ENCODE measurements at places on chromosomes 16 and 17. TPM values are rescaled to one million over a fixed set of nuclear protein-coding genes. Genes with fewer than 3 reads are reported as not detected.

DNA sequence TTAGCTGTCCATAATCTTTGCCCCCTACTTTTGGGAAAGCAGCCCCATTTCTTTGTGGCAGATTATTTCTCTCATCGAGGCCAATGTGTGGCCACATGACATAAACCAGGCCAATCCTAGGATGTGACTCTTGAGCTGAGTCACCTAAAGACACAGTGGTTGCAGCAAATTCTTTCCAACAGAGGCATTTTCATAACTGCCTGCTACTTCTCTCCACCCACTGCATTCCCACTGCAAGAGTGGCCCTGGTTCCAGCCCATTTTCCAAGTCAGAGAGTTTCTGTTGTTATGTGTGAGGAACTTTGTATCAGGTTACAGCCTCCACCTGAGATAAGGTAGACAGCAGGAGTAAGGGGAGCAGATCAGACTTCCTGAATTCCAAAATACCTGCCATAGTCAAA, 195.2 kb downstream of the RGS9 start:
- no peaks in the 10 kb centered on the region for H3K27me3 ChIP-seq
- no peak for DNase-seq
- H3K4me3 ChIP-seq = no peak overlapping the region
- H3K27ac ChIP-seq = no peak overlapping the region
- H3K4me1 ChIP-seq = peaks cover 3% of the 10 kb centered on the region
- no peaks in the 10 kb centered on the region for H3K36me3 ChIP-seq

DNA sequence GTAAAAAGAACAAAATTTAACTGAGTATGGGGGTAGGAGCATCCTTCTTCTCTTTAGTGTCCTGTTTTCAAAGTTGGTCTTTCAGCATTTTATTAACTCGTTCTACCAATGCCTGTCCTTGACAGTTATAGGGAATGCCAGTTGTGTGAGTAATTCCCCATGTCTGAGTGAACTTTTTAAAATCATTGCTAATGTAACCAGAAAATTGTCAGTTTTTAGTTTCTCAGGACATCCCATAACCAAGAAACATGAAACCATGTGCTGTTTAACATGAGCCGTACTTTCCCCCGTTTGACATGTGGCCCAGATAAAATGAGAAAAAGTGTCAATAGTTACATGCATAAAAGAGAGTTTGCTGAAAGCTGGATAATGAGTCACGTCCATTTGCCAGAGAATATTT, 71.4 kb upstream of the ARL4D start:
- DNase-seq = no peak
- no peak overlapping the region for H3K27ac ChIP-seq
- peaks cover 19% of the 10 kb centered on the region for H3K4me1 ChIP-seq
- no peak overlapping the region for H3K4me3 ChIP-seq
- H3K27me3 ChIP-seq = no peaks in the 10 kb centered on the region
- no peaks in the 10 kb centered on the region for H3K36me3 ChIP-seq

DNA sequence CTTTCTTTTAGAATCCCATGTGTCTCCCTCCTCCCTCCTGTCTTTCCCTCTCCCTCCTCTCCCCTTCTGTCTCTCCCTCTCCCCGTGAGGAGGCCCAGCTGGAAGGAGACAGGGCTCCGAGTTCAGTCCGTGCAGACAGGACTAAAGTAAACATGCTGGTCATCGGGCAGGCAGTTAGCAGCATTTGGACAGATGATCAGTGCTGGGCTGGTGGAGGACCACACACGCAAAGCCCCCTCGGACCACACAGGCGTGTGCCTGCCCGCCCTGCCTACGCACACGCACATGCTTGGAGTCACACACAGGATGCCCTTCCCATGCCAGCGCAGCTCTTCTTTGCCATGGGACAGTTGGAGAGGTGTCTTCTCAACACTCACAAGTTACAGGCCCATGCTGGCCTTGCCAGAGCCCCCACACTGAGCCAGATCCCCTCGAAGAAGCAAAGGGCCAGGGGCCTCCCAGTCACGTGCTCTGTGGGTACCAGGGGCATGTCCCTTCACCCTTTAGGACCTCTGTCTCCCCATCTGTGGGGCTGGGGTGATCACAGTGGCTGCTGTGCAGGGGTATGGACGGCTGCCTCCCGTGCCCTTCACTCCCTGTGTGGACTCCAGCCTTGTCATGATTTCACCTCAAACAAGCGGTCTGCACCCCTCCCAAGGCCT, 215.7 kb upstream of the FOXF1 start:
- peaks cover 14% of the 10 kb centered on the region for H3K4me1 ChIP-seq
- peaks cover 97% of the 10 kb centered on the region for H3K27me3 ChIP-seq
- no peaks in the 10 kb centered on the region for H3K36me3 ChIP-seq
- DNase-seq = no peak
- no peak overlapping the region for H3K27ac ChIP-seq

DNA sequence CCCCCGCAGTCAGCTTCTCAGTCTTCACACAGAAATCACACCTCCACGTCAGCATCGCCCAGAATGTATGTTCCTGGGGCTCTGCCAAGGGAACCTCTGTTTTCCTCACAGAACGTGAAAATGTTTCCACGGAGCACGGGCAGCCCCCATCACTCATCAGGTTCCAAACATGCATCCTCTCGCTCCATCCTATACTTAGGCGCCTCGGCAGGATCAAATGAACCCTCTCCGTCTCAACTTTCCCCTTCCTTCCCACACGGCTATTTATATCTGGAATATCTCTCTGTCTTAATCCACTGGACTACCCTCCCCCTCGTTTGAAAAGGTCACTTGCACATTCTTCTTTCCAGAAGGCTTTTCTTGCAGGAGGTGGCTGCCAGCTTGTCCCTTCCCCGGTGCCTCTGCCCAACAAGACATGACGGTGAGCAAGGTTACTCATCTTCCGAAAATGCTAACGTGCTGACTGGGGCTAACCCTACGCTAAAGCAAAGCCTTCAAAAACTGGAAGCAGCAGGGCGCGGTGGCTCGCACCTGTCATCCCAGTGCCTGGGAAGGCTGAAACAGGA, 21.6 kb downstream of the NXN start:
- no peak overlapping the region for H3K4me3 ChIP-seq
- no peaks in the 10 kb centered on the region for H3K4me1 ChIP-seq
- DNase-seq = no peak
- H3K27me3 ChIP-seq = no peaks in the 10 kb centered on the region
- no peak overlapping the region for H3K27ac ChIP-seq

GRCh38 chr16:89636663-89637062, 20.8 kb downstream of the CHMP1A start:
- H3K27me3 ChIP-seq = peaks cover 28% of the 10 kb centered on the region
- no peak for DNase-seq
- no peak overlapping the region for H3K4me3 ChIP-seq
- no peaks in the 10 kb centered on the region for H3K36me3 ChIP-seq
- H3K27ac ChIP-seq = no peak overlapping the region
- H3K4me1 ChIP-seq = no peaks in the 10 kb centered on the region

GRCh38 chr16:62478903-62479458, 442.7 kb upstream of the CDH8 start:
- DNase-seq = no peak
- no peaks in the 10 kb centered on the region for H3K4me1 ChIP-seq
- no peaks in the 10 kb centered on the region for H3K36me3 ChIP-seq
- H3K27ac ChIP-seq = no peak overlapping the region

GRCh38 chr17:46108120-46108519, 85.1 kb downstream of the KANSL1 start:
- H3K27ac ChIP-seq = peak overlapping the region; percentile 36
- no peak overlapping the region for H3K4me3 ChIP-seq
- DNase-seq = no peak
- peaks cover 6% of the 10 kb centered on the region for H3K4me1 ChIP-seq
- no peaks in the 10 kb centered on the region for H3K27me3 ChIP-seq
- H3K36me3 ChIP-seq = peaks cover 5% of the 10 kb centered on the region

Gene KRT24
- not detected for total RNA-seq

Gene RIPOR1
- total RNA-seq = 41.5 TPM

GRCh38 chr16:84199861-84200260, 8.9 kb downstream of the ADAD2 start:
- DNase-seq = no peak
- no peaks in the 10 kb centered on the region for H3K36me3 ChIP-seq
- no peaks in the 10 kb centered on the region for H3K27me3 ChIP-seq

DNA sequence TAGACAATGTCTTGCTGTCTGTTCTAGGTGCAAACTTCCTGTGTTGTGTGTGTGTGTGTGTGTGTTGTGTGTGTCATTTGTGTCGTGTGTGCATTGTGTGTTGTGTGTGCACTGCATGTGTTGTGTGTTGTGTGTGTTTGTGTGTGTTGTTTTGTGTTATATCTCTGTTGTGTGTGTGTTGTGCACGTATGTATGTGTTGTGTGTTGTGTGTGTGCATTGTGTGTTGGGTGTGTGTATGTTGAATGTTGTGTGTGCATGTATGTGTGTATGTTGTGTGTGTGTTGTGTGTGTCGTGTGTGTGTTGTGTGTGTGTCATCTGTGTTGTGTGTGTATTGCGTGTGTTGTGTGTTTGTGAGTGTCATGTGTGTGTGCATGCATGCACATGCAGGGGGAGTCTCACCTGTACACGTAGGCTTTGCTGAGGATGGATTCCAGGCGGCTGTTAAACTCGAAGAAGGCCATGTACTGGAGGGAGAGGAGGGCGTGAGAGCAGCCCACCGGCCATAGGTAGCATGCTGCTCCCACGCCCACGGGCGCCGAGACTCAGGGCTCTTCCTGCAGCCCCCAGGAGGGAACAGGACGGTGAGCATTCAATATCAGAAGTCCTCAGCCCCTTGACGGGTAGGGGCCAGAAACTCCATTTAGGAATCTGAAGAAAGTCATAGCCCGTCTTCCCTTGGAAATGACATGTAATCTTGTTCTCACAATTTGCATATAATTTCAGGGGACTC, 58.2 kb downstream of the CNGB1 start:
- no peaks in the 10 kb centered on the region for H3K36me3 ChIP-seq
- H3K27me3 ChIP-seq = no peaks in the 10 kb centered on the region
- no peak for DNase-seq
- no peaks in the 10 kb centered on the region for H3K4me1 ChIP-seq
- H3K27ac ChIP-seq = no peak overlapping the region

Gene COG4
- 69.8 TPM for total RNA-seq

Gene SREBF1
- 56.0 TPM for total RNA-seq

Gene CCDC92B
- 4.0 TPM for total RNA-seq

- no peaks in the 10 kb centered on the region for H3K36me3 ChIP-seq
- H3K4me3 ChIP-seq = no peak overlapping the region
- no peaks in the 10 kb centered on the region for H3K27me3 ChIP-seq
- H3K27ac ChIP-seq = no peak overlapping the region
Observed at GRCh38 chr17:83200231-83200699, 120.9 kb downstream of the METRNL start.

DNA sequence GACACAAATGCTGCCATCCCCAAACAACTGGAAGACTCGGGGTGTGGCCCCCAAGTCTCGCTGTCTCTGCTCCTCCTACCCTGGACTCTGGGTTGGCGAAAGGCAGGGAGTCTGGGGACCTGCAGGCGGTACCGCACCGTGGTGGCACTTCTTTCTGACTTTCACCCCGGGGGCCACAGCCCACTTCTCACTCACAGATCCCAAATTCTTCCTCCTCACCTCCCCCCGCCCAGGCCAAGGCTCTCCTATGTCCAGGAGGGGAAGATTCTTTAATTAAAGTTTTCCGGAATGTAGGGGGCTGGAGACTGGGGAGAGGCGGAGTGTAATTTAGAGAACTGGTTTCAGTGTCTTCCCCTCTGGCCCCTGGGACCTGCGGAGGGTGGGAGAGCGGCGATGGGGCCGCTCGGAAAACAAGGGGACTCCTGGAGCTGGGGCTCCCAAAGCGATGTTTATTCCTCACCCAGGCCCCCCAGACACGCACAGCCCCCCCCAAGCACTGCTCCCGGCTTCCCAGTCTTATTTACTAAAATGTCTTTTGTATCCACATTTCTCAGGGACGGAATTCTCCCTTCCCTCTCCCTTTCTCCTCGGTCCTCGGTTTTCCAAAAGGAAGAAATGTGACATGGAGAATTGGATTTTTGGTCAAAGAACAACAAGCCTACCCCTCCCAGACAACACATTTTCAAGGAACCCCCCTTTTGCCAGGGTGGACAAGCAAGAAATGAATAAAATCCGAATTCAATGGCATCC, 1.2 kb downstream of the WNT3 start:
- peak overlapping the region; percentile 89 for H3K4me3 ChIP-seq
- H3K36me3 ChIP-seq = no peaks in the 10 kb centered on the region
- peak overlapping the region; percentile 44 for H3K27ac ChIP-seq
- DNase-seq = peak; percentile 76

Gene CLDN7
- total RNA-seq = 142 TPM

DNA sequence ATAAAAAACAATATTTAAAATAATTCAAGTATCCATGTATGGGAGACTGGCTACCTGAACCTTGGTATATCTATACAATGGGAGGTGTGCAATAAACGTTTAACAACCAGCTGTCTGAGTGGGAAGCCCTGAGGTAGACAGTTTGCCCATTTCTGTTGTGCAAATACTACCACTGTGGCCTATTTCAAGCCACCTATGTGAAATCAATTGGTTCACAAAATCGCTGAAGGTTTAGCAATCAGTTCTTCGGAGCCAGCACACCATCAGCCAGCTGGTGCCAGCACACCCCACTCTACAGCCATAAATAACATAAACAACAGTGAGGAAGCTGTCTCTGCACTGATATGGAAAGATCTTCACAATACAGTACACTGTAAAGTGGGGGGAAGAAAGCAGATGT, 46.7 kb upstream of the KDM8 start:
- H3K4me3 ChIP-seq = no peak overlapping the region
- no peak overlapping the region for H3K27ac ChIP-seq
- H3K27me3 ChIP-seq = no peaks in the 10 kb centered on the region
- no peaks in the 10 kb centered on the region for H3K36me3 ChIP-seq
- no peaks in the 10 kb centered on the region for H3K4me1 ChIP-seq

- H3K4me1 ChIP-seq = no peaks in the 10 kb centered on the region
- H3K4me3 ChIP-seq = no peak overlapping the region
- H3K27me3 ChIP-seq = no peaks in the 10 kb centered on the region
- no peak overlapping the region for H3K27ac ChIP-seq
- DNase-seq = no peak
- no peaks in the 10 kb centered on the region for H3K36me3 ChIP-seq
Observed at GRCh38 chr17:4477255-4477791, 21.4 kb upstream of the SPNS2 start.

DNA sequence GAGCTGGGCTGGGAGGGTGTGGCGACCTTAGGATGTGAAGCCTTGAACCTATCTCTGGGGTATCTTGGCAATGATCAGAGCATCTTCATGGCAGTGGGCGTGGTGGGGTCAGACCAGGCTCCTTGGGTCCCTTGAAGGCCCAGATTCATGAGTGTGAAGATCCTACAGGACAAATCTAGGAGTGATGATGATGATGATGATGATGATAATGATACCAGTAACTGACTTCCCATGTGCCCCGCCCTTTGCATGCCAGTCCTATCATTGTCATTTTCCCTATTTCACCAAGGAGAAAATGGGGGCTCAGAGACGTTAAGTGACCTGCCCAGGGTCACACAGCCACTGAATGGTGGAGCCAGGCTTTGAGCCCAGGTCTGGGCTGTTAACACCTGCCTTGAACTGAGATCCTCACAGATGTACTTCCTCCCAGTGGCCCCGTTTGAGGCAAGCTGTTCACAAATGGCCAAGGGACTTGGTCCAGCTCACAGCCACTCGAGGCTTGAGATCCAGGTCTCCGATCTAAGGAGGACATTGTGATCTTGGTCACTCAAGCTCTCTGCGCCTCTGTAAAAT, 13.4 kb downstream of the SLC12A3 start:
- no peak overlapping the region for H3K27ac ChIP-seq
- H3K4me3 ChIP-seq = no peak overlapping the region
- H3K27me3 ChIP-seq = no peaks in the 10 kb centered on the region
- no peak for DNase-seq
- H3K4me1 ChIP-seq = no peaks in the 10 kb centered on the region

GRCh38 chr17:74190154-74190553, 13.3 kb upstream of the RPL38 start:
- no peak overlapping the region for H3K4me3 ChIP-seq
- no peak overlapping the region for H3K27ac ChIP-seq

All from endodermal cell (in vitro differentiated cells).